ENCODE measurements at places on chromosomes 4 and X.

GRCh38 chr4:6405397-6405706, 67.1 kb downstream of the PPP2R2C start:
- no peak for DNase-seq

DNA sequence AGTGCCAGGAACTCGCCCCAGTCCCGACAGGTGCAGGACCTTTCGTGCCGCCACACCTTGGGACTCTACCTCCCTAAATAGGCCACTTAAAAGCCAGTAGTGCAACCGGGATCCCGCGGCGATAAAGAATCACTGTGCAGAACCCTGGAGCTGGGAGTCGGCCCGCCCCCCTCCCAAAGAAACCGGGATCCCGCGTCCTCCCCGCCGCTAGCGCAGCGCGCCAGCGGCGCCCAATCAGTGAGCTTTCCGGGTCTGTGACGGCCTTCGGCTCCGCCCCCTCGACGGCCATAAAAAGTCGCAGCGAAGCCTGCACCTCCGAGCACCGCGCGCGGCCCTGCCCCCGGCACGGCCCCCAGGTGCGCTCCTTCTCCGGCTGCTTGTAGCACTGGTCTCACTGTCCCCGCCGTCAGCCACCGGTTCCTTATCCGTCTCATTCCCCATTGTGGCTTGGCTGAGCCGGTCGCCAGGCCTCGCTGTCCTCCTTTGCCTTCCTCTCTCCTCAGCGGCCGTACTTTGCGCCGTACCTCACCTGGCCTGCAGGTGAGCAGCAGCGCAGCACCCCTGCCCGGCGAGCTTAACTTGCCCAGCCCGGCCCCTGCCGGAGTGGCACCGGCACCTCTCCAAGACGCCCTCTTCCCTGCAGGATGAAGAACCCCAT, at the start of gene LRAT:
TSS of gene LRAT (plus strand) at position 318 of the 658 bp plus-strand sequence. CDS start at position 645, 327 bp downstream.
- no peak for DNase-seq

DNA sequence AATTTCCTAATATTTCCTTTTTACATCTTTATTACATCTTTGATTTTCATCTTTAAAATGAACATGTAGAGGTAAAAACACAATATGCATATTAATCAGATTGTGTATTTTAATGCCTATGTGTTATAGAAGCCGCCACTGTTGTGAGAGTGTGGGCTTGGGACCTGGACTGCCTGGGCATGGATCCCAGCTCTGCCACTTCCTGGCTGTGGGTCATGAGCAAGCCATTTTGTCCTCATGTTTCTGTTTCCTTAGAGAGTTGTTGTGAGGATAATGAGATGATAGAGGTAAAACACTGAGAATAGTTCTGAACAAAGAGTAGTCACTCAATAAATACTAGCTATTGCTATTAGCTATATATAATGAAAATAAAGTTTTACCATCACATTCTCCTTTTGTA, 38.4 kb upstream of the SCOC start:
- no peak for DNase-seq

DNA sequence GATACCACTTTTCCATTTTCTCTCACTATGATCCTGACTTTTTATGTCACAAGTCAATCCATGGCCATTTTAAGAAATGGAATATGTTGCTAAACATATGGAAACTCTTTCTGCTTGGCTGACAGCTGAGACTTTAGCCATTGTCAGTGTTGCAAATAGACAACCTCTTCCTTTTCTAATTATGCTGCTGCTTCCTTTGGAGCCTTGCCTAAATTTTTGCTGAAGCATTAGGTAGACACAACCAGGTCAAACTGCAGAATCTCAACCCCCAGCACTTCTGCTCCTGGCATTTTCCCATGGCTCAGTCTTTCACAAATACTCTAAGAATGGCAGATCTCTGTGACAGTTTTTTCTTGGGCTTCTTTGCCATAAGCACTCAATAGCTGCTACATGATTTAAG, 543.3 kb downstream of the GRID2 start:
- no peak for DNase-seq

GRCh38 chr4:111631215-111631999, 513.8 kb upstream of the FAM241A start:
- peak; percentile 50 for DNase-seq

- DNase-seq: peak; percentile 57
These were observed 85.9 kb downstream of the REPS2 start for GRCh38 chrX:17032351-17032750.

- DNase-seq: peak; percentile 33
These were observed 26.4 kb upstream of the LRCH2 start for GRCh38 chrX:115260330-115260729.

All from fibroblast of skin of abdomen (primary cell).